M059J (cell line): ENCODE measurements at places on chromosomes 2 and 18.
A peak's percentile ranks its signal among the peaks of the same experiment; 100 is the strongest.

DNA sequence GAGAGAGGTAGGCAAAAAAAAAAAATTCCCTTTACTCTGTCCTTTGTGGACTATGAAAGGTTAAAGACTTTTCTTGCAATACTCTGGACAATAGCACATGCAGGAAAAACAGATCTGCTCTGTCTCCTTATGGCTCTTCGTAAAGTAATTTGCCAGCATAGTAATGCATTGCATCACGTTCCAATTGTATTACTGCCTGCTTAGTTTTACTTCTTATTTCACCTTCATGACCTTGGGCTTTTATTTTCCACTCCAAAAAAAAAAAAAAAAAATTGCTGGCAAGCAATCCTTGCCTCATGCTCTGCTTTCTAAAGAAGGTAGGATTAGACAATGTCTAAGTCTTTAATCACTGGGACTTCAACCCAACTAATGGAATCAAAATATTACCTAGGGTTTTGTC, 1802.7 kb downstream of the SUCLG1 start:
- DNase-seq, result no peak

GRCh38 chr2:54574860-54575247, 118.7 kb downstream of the SPTBN1 start:
- DNase-seq, result no peak

DNA sequence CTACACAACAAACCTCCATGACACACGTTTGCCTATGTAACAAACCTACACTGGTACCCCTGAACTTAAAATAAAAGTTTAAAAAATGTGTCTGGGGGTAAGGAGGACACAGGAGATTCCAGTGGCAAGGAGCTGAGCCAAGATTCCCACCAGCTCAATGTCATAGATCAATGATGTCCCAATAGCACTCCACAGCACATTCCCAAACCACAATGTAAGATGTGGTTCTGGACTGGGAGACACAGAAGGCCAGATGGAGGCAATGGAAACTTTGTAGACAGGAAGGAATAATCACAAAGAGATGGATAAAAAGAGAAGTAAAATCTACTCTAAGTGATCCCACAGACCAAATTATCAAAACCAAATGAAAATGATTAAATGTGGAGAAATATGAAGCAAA, 312.4 kb upstream of the SOX11 start:
- no peak for DNase-seq

DNA sequence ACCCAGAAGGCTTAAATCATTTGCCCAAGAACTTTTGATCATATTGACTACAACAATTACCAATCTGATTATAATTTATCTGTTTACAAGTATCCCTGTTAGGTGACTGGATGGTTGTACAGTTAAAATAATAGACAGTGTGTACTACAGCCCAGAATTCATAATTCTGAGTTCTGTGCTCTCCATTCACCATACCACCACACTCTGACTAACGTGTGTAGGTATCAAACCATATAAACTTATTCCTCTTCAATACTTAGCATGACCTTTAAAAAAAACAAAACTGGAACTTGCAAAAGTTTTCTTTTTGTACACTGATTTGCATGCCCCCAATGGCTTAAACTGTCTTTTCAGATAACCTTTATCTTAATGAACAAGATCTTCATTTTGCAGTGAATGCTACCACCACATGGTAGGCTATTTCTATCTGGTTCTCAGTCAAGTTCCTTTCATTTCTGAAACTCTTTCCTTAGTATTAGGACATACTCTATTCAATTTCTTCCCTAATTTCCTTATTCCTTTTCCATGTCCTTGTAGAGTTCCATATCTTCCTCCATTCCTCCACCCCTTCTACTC, 50.9 kb downstream of the SOS1 start:
- no peak for DNase-seq

- no peak for DNase-seq
Observed at GRCh38 chr2:64707276-64707675, 53.6 kb upstream of the SERTAD2 start.

GRCh38 chr2:6881046-6881445, 3.5 kb downstream of the RSAD2 start:
- no peak for DNase-seq

DNA sequence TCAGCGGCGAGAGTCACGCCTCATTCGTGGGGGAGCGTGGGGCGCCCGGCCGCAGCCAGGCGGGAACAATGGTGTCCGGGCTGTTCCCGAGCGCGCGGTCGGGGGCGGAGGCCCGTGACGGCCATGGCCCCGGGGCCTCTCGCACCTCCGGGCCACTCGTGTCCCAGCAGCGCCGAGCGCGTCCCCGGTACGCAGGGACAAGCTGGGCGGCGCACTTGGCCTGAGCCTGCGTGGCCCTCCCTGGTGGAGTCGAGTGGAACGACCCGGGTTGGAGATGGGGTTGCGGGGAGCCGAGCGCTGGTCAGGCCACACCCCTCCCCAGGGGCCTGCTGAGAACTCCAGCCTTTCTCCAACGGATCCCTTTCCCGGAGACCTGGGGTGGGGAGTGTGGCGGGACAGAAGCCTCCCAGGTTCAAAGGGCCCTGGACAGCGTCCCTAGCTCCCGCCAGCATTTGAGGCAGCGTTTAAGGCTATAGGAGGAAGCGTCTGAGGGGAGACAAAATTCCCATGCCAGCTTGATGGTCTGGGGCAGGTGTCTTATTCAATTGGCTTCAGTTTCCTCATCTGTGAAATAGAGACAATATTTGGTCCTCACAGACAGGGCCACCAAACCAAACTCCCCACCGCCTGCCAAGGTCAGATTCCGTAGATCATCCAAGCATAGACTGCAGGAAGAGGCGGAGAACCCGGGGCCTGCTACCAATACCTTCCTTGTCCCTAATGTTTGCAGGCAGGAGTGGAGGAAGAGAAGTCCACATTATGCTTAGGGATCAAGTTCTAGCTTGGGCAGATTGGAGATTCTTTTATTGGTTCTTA, 553 bp downstream of the CNDP2 start:
- peak; percentile 68 for DNase-seq

DNA sequence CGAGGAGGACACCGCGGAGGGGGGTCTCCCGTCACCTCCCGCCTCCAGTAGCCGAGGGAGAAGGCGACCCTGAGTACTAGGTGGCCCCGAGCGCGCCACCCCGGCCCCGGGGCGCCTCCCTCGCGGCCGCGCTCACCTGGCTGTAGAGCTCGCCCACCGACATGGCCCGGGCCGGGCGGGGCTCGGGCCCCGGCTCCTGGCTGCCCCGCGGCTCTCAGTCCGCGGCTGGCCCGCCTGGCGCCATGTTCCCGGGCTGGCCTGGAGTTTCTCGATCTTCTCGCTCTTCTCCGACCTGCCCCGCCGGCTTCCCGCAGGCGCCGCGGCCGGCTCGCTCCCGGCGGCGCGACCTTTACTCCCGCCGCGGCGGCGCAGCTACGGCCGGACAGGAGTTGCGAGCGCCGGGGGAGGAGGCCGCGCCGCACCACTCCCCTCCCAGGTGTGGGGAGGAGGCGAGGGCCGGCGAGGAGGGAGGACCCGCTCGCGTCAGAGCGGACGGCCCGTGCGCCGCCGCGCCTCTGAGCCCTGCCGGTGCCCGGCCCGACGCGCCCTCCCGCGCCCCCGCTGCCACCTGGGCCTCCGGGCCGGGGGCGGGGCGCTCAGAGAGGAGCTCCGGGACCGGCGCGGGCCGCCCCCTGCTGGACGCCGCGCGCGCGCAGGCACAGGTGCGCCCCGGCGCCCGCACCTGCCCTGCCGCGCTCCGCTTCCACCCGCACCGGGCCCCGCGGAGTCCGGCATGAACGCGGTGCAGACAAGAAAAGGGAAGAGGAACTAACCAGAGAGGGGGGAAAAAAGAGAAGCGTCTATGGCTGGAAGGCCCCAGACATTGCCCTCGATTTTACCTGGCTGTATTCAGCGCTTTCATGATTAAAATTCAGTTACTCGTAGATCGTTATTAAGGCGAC, at the start of gene MYO5B:
Gene MYO5B, minus strand, starts transcription at position 517 of the 902 bp plus-strand sequence. Its CDS starts 354 bp downstream, at position 163.
- DNase-seq, result peak; percentile 8

DNA sequence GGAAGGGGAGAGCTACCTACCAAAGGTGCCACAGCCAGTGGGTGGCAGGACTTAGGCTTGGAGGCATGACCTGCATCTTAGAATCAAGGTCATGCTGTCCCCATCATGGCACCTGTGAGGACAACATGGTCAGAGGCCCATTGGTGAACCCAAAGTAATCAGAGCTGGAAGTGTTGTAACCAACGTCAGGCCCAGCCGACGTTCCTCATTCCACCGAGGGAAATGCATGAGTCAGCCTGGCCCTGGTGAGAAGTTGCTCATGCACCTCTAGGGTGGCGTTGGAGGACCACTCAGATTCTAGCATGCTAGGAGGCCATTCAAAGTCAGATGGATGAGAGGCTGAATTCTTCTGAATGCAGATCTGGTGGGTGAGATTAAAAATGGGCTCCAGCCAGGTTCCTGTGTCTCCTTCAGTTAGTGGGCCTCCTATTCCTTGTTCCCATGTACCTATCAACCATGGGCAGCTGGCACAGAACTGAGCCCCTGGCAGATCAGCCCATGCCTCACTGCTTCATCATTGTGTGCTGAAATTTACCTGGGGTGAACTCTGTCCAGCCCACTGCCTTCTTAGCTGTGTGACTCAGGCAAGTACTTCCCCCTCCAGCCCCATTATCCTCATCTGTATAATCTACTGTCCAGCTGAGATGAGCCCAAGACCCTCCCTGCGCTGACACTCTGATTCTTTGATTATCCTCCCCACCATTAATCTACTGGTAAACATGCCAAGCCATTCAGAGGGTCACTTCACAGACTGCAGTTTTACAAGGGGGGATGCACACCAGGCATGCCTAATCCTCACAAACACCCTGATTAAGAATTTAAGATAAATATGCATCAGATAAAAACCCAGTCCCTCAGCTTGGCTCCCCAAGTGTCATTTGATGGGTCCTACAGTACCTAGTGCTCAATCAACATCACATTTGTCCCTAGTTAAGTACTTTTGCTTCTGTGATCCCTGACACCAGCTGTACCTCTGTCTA, 14.0 kb downstream of the SLC14A2 start:
- peak; percentile 40 for DNase-seq

GRCh38 chr2:174730698-174731018, 33.6 kb downstream of the CHRNA1 start:
- no peak for DNase-seq

- peak; percentile 86 for DNase-seq
Observed at GRCh38 chr2:120736624-120737339, 1.1 kb downstream of the GLI2 start.

GRCh38 chr2:188726626-188727247, 247.4 kb upstream of the COL3A1 start:
- no peak for DNase-seq

- no peak for DNase-seq
Observed at GRCh38 chr2:168286535-168286934, 39.1 kb upstream of the STK39 start.

GRCh38 chr2:26770986-26771586, 7.0 kb downstream of the SLC35F6 start:
- DNase-seq, result peak; percentile 92
